ENCODE measurements at places on chromosomes 11 and 22.

DNA sequence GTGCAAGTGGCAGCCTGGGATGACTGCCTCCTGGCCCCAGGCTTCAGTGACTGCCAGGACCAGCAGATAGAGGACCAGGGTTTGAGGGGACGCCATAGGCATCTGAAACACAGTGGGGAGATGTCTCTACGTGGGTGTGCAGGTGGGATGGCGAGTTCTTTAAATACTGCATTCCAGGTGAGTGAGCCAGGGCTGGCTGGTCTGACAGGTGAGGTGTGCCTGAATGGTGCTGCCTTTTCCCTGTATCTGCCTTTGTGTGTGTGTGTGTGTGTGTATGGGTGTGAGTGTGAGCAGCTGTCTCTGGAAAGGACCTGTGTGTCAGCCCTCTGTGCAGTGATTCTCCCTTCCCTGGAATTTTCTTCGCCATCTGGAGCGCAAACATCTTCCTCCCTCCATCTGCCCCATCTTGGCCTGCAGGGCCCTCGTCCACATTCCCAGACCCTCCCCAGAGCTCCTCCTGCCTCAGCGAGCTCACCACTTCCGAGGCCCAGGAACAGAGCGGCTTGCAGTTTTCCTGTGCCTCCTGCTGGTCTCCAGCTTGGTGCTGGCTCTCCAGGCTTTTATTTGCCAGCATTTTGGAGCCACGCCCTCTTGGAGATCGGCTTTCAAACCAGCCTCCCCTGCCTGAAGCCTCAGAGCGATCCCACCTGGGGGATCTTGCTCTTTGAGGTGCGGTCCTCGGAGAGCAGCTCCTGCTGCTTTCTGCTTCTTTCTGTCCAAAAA, at the start of gene GPHA2:
Gene GPHA2 (minus strand): TSS at position 535 of the 723 bp plus-strand sequence. CDS start 433 bp downstream, at position 102.
- no peak for DNase-seq

GRCh38 chr22:33544707-33545106, 375.6 kb downstream of the LARGE1 start:
- DNase-seq, result no peak

GRCh38 chr11:116651098-116651736, 121.6 kb downstream of the BUD13 start:
- no peak for DNase-seq

DNA sequence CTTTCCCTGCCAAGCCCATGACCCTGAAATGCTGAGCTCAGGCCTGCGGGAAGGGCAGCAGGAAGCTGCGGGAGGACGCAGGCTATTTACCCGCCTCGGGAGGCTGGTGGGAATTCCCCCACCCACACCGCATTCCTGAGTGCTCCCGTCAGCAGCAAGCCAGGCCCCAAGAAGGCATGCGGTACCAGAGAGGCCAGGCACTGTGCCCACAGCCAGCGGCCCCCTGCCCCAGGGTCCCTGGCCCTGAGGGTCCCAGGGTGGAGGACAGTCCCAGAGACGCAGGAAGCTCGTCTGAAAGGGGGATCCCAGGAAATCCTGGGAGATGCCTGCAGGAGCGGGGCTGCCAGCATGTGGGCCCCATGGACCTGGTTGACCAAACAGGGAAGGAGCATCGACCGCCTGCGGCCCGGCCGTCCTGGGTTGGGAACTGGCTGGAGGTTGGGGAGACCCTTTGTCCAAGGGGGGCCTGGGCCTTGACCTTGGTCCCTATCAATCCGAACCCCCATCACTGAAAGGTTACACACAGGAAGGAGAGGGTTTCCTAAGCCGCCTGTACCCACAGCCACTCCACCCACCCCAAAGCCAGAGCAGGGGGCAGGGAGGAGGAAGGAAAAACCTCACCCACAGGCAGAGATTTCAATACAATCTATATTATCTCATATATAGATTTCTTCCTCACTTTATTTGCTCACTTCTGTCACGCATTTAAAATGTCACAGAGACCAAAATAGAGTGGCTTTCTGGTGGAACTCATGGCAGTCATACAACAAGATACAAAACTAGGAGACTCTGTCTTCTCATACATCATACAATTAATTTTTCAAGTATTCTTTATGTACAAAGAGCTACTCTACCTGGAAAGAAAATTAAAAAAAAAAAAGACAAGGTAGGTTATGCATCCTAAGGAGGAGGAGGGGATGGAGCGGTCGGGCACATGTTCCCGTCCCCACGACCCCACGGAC, 17.1 kb downstream of the MAFF start:
- DNase-seq, result peak; percentile 75

DNA sequence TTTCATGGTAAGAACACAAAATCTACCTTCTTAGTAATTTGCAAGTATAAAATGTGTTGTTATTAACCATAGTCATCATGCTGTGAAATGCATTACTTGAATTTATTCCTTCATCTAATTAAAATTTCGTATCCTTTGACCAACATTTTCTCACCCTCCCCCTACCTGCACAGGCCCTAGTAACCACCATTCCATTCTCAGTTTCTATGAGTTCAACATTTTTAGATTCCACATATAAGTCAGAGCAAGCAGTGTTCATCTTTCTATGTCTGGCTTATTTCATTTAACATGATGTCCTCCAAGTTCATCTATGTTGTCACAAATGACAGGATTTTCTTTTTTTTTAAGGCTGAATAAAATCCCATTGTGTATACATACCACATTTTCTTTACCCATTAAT, 43.5 kb upstream of the CCDC179 start:
- no peak for DNase-seq

DNA sequence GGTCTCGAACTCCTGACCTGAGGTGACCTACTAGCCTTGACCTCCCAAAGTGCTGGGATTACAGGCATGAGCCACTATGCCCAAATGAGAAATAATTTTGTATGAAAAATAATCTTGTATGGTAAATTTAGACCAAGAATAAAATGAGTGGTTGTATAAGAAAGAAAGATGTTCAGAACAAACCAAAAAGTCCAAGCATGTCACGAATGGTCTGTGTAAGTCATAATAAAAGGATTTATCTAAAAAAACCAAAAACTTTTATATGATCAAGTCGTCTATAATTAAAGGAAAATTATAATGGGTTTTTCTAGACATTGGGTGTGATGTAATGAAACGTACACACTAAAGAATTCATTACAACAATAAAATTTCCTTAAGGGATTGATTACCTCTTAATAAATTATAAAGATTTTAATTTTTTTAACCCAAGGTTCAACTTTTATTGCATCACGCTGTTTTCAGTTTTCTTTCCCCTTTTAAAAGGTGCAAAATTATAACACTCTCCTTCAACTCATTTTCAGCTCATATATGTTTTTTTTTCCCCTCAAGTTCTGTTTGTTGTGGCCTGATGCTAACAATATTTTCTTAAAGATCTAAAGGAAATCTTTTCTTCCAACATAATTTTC, 8.9 kb upstream of the AQP11 start:
- no peak for DNase-seq

- DNase-seq, result no peak
These were observed 23.1 kb downstream of the TTLL1 start for GRCh38 chr22:43066134-43066533.

DNA sequence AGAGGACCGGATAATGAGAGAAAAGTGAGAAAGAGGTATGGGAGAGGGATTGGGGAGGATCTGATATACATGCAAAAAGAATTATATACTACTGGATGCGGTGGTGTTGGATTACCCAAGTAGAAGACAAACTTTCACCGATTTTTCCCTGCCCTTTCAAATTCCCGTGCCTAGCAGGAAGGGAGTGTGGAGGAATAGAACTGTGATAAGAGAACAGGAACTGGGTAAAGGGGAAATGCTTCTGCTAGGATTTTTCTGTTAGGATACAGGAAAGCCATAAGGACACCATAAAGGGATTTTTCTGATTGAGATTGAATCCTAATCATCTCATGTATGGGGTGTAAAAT, 480 bp upstream of the MTMR2 start:
- DNase-seq, result no peak

DNA sequence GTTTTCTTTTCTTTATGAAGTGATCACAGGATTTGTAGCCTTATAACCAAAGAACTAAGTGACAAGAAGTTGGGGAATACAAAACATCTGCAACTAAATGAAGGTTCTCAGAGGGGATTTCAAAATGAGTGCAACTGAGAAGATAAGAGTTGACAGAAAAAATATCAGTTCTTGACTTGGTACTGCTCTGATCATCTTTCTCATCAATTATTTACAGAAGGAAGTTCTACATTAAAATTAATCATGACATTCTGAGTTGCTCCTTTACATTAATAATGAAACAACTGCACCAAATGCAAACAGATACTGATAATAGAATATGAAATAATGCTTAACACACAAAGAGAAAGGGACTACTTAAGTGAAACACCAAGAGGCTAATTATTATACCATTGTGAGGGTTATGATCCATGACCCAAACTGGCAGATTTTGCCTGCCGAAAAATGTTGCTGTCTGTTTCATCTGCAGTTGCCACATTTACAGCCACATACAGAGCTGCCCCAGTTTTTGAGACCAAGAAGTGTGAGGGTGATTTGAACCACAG, 561.9 kb upstream of the ANO5 start:
- DNase-seq, result no peak

DNA sequence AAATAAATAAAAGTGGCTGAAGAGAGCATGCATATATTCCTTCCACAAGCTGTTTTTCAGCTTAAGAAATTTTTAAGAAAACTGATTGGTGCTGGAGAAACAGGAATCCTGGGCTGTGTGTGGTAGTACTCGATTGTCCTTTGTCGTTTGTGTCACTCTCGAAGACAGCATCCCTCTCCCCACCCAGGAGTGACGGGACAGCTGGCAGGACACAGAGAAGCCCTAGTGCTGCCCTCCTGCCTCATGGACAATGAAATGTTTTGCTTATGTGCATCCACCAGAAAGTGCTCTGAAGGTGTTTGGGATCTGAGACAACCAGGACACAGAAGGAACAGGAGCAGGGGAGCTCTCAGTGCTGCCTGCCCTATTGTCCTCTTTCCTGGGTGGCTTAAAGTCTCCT, 12.8 kb downstream of the PLAAT4 start:
- no peak for DNase-seq

GRCh38 chr22:43228330-43228729, 41.4 kb upstream of the TTLL12 start:
- peak; percentile 10 for DNase-seq

- DNase-seq, result no peak
These were observed 47.5 kb downstream of the RPL27A start for GRCh38 chr11:8729837-8730696.

Measured in HCT116 (cell line).